ENCODE measurements at places on chromosomes 3 and 15.

DNA sequence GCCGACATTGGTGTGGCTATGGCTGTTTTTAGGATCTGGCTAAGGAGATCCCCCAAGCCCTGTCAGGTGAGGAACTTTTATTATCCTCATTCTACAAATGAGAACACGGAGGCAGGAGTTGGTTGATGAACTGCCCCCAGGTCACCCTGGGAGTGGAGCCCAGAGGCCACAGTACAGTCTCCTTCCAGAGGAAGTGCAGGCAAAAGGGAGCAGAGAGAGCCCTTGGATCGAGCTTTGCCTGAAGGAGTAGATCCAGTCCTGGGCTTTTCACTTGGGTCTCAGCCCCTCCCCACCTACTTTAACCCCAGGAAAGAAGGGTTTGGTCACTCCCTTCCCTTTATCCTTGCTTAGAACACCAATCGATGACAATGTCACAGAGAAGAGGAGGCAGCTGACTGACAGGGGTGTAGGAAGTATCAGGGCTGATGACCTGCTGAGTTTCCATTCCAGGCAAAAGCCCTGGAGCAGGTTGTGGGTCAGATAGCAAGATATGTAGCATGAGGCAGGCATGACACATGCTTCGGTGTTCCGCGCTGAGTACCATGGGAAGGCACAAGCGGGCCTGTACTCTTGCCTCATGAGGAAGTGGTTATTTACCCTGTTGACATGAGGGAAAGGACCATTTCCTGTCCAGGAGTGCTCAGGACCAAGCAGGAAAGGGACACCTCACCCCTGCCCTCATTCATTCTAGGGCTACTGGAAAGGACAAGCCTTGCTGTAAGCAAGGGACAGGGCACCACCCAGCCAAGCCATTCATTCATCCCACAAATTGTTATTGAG lies 5.8 kb upstream of the PLA2G4D start:
- peak; percentile 59 for DNase-seq

DNA sequence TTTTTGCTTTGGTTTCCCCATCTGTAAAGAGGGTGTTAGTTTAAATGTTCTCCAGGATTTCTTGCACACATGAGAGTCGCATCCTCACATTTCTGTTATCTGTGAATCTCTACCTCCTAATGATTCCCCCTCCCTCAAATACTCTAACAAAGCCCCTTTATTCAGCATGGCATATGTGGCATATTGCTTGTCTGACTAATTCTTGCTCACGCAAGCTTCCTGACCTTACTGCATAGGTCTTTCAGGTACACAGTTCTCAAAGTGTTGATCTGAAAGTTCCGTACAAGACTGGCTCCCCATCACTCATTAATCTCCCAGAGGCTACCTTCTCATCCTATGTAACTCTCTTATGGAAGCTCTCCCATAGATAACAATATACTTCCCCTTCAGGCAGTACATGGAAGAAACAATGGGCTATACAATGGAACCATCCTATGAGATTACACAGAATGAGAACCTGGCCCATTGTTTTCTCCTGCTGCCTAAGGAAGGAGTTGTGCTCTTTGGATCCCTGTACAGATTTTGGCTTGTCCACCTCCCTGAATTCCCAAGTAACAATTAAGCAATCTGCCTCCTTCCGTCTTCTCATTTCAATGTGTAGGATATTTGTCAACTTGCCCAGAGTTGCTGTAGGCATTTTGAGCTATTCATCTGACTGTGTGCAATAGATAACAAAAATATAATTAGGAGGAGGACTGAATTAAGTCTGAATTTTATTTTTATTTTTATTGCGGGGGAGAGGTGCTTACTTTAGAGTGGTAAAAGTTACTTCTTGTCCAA lies 51.0 kb downstream of the PPARG start:
- DNase-seq: no peak

- peak; percentile 51 for DNase-seq
These were observed 46.4 kb downstream of the C2CD4B start for GRCh38 chr15:62118520-62119226.

- no peak for DNase-seq
These were observed 196.5 kb upstream of the ATP11B start for GRCh38 chr3:182596676-182597410.

- peak; percentile 42 for DNase-seq
These were observed 23.9 kb upstream of the CDCP1 start for GRCh38 chr3:45170096-45170495.

- DNase-seq: no peak
These were observed 118.7 kb downstream of the TMEM266 start for GRCh38 chr15:76178296-76179000.

GRCh38 chr3:12768579-12769527 lies 9.8 kb upstream of the TMEM40 start:
- no peak for DNase-seq

DNA sequence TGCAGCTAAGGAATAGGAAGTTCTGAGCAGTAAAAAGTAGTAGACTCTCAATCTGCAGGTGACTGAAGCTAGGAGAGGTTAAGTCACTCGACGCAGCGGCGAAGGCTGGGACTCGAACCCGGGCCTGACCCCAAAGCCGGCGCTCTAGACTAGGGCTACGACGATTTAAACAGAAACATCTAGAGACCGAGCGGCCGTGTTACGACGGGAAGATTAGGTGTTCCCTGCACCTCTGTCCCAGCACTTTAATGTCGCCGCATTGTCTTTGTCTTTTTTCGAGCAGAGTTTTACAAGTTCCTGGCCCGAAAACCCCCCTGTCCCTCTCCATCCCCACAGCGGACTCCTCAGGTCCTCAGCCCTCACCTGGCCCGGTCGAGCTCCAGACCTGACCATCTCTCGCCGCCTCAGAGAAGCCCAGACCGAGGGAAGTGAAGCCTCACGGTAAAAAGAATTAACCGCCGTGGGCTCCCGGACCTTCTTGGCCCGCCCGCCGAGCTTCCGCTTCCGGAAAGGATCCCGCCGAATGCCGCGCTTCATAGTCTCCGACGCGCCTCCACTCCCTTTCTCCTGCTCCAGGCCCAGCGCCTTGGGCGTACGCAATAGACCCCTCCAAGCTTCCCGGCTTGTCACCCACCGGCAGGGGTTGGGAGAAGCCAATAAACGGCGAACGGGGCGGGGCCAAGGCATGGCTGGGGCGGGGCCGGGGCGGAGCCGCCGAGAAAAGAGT lies at the start of gene CCDC14:
CCDC14 (minus strand) TSS at position 449 of the 727 bp plus-strand sequence; CDS start at position 393, 56 bp downstream.
- peak; percentile 89 for DNase-seq

DNA sequence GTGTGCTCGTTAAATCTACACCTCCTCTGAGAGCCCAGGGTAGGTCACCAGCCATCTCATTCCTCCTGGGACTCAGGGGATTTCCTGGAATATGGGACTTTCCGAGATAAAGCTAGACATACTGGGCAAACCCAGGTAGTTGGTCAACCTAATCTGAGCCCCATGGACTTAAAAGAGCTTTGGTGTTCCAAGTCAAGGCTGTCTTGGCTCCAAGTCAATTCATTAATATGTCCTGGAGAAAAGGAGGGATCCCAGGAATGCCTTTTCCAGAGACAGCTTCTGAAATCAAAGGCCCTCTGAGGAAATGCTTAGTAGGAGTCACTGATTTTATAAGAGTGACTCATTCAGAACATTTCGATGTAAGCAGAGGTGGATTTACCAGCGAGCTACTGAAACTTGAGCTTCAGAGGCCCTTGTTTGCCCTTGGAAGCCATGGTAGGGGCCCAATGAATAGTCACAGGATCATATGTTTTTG lies 137.3 kb upstream of the UBE2E1 start:
- DNase-seq: no peak

- no peak for DNase-seq
These were observed 115.6 kb downstream of the CACNA2D3 start for GRCh38 chr3:54237788-54238502.

- peak; percentile 34 for DNase-seq
These were observed 888 bp downstream of the TMOD3 start for GRCh38 chr15:51830276-51830806.

- no peak for DNase-seq
These were observed 81.2 kb downstream of the LIPC start for GRCh38 chr15:58513008-58513407.

- no peak for DNase-seq
These were observed 313.5 kb downstream of the PYDC2 start for GRCh38 chr3:191774485-191774884.

DNA sequence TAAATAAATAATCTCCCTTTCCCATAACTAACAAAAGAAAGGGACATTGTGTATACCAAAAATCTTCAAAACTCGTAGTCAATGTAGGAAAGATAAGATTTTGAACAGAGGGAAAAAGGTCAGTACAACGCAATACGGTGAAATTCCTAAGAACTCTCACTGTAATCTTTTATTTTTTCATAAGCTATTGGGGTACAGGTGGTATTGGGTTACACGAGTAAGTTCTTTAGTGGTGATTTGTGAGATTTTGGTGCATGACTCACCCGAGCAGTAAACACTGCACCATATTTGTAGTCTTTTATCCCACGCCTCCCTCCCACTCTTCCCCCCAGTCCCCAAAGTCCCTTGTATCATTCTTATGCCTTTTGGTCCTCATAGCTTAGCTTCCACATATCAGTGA lies 718.0 kb downstream of the TBL1XR1 start:
- no peak for DNase-seq

DNA sequence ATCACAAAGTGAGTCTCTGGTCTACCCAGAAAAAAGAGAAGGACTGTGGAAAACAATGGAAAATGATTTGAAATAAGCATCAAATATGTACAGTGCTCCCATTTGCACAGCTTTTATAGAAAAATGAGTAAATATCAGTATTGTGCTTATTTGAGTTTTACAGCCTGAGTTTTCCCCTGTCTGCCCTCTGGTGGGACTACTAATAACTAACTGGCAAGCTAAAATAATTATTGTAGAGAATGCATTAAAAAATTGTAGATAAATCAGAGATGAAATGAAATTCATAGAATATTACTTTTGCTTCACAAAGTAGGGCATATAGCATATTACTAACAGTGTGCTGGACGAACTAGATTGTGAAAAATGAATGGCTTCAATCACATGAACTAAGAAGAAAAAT lies 287.1 kb downstream of the NAALADL2 start:
- DNase-seq: no peak

DNA sequence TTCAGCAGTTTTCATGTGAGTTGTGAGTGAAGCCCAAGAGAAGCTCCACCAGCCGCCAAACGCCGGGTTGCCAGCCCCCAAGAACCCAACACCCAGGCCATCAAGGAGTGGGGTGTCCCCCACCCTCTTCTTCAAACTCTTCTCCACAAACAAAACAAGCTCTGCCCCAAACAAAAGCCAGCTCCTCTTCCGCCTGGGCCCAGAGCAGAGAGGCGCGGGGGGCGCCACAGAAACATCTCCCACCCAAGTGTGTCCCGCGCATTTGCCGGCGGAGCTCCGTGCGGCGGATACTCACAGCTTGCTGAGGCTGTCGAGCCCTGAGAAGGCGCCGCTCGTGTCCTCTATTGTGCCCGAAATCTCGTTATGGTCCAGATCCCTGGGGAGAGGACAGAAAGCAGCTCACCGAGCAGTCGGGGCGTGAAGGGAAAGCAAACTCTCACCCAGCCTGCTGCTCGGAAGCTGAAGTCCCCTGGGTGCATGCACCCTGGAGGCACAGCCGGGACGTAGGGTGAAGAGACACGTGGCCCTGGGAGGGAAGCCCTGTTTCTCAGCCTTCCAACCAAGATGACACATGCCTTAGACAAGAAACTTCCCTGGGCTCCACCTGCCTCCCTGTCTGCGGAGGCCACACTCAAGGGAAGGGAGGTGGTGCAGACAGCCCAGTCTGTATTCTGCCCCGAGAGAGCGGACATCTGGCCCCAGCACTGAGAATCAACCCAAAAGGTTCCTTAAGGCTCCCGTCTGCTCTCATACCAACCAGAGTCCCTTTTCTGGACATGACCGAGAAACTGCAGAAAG lies 95.7 kb downstream of the LRIG1 start:
- DNase-seq: no peak

GRCh38 chr15:27491666-27492621 lies 521.0 kb downstream of the GABRG3 start:
- DNase-seq: no peak

DNA sequence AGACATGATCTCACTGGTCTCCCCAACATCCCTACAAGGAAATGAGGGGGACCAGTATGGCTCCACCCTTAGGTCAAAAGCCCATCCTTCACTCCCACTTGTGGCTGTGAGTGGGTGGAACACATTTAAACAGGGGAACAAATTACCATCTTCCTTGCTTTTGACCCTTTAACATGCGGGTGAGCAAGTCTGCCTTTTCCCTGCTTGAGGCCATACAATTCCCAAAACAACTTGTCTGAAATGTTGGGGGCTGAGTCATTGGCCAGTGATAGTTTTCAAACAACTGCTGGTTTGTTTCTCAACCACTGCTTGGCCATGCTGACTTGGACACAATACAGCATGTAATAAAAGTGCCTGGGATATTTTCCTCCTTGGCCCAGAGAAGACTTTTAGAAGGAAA lies 39.6 kb downstream of the COL8A1 start:
- no peak for DNase-seq

DNA sequence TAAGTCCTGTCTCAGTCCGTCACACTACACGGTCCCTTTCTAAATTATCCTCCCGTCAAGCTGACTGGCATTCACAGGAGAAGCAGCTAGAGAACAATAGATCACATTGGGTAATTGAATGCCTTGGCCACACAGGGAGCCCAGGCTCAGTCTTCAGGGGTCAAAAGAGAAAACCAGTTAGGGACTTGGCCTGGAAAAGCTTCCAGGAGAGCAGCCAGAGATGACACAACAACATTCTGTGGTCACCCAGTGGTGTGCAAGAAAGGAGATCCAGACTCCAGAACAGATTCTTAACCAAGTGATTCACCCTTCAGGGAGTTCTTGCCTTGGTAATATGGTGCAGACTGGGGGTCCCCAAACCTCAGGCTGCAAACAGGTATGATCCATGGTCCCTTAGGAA lies 15.9 kb downstream of the ARHGAP31 start:
- no peak for DNase-seq

GRCh38 chr3:44918087-44918486 lies 43.7 kb downstream of the TGM4 start:
- no peak for DNase-seq

- peak; percentile 68 for DNase-seq
These were observed 4.0 kb downstream of the CCDC9B start for GRCh38 chr15:40336744-40337122.

GRCh38 chr15:61025781-61026180 lies 203.3 kb downstream of the RORA start:
- DNase-seq: no peak

GRCh38 chr3:102002056-102002455 lies 152.7 kb downstream of the NFKBIZ start:
- DNase-seq: no peak

- DNase-seq: no peak
These were observed 90.0 kb downstream of the FSIP1 start for GRCh38 chr15:39692356-39693327.

All from inflammatory macrophage (primary cell).